ENCODE measurements at places on chromosomes 2 and 18.

DNA sequence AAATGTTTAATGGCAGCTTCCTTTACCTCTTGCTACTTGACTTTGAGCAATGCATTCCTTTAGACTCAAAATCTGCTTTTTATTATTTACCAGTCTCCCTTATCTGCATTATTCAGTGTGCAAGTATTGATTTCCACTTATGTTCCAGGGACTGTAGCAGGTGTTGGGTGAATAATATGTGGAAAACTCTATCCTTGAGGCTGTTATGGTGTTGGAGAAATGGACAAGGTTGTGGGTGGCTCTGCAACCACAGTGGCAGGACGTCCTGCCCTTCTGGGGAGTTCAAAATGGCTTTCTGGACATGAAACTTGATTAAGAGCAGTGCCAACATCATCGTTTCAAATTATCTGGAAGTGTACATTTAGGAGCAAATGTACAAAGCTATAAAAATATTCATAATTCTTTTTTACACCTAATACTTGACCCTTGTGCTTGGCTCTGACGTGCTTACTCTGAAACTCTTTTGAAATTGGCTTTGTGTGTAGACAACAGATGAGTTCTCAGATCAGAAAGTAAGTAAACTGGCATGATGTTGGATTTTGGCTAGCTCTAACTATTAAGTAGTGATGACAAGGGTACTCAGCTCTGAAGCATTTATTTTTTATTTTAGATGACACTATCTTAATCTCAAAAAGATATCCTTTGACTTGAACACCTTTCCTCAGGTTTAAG is 766.2 kb downstream of the DPP10 start:
- no peak for DNase-seq

GRCh38 chr2:149185942-149186490 is 144.4 kb upstream of the LYPD6 start:
- DNase-seq: no peak

- DNase-seq: no peak
Observed at GRCh38 chr2:134900151-134900550, 18.5 kb upstream of the CCNT2 start.

GRCh38 chr2:10906926-10907625 is 4.7 kb upstream of the KCNF1 start:
- DNase-seq: no peak

DNA sequence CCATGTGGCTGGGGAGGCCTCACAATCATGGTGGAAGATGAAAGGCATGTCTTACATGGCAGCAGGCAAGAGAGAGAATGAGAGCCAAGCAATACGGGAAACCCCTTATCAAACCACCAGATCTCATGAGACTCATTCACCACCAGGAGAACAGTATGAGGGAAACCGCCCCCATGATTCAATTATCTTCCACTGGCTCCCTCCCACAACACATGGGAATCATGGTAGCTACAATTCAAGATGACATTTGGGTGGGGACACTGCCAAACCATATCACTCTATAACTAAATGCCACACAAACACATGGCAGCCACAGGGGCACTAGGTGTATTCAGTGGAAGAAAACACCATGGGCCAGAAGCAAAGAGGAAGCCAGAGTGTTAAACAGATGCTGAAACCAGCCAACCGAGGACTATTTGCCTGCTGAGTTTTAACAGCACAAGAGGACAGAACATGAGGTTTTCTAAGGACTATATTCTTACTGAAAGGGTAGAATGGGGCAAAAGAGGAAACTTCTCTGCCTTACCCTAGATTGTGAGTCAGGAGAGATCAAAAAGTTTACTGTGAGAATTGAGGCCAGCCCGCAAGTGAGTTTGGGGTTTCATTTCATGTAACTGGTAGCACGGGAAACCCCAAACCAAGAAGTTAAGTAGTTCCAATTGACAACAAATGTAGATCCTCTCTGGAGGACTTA is 49.2 kb downstream of the SIGLEC15 start:
- DNase-seq: peak; percentile 70

DNA sequence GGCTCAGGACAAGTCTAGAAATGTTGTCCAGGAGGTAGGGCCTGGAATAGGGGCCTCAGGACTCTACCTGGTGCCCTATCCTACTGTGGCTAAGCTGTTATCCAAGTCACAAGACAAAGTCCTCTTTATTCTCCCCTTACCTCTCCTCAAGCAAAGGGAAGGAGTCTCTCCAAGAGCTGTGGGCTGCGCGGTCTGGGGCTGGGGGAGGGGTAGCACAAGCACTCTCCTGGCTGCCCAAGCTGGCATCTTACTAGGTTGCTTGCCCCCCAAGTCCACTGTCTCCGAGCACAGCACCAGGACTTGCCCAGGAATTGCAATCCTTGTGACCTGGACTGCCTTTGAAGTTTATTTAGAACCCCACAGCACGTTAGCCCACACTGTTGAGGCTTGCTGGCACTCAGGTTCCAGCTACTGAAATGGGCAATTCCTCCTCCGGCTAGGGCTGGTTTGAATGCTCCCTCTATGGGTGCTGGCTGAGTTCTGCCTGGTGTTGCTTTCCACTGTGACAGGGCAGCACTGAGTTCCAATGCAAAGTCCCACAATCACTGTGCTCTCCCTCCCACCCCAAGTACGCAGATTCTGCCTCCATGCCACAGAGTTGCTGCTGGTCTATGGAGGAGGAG is 18.5 kb downstream of the DHRS9 start:
- DNase-seq: no peak

- DNase-seq: no peak
Observed at GRCh38 chr2:223043164-223043941, 8.6 kb upstream of the KCNE4 start.

DNA sequence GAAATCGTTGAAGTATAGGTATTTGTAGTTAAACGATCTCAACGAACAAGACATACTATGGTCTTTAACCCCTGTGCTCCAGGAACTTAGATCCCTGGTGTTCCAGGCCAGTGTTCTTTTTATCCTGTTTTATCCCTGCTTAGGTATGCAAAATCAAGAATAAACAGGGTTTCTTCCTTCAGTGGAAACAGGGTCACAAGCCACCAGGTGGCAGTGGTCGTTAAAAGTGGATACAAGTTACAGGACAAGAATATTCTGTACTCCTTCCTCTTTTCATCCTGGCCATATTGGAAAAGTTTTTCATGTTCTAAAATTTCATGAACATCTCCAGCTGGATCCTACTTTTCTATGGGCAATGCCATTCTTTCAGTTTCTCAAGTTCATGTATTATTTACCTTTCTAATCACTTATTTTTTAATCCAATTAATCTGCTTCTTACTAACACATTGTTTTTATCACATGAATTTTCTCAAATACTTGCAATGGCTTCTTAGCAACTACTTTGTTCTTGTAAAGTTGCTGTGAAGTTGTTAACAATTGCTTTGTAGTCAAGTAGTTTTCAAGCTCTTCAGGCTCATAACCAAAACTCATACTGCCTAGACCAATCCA is 16.4 kb upstream of the HNMT start:
- peak; percentile 8 for DNase-seq

DNA sequence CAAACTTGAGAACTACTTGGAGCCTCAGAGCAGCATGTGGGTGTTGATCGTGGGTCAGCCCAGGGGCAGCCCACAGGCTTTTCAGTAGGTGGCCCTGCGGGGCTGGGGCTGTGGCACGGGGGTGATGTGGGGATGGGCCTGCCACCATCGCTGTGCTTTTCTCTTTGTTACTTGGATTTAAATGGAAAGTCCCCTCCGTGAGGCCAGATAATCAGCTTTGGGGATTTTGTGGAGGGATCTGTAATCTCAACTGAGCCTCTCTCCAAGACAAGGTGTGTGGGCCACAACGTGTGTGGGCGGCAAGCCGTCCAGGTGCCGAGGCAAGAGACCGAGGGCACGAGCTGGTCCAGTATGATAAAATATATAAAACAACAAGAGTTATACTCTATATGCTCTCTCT is 16.7 kb downstream of the COLEC11 start:
- DNase-seq: no peak

DNA sequence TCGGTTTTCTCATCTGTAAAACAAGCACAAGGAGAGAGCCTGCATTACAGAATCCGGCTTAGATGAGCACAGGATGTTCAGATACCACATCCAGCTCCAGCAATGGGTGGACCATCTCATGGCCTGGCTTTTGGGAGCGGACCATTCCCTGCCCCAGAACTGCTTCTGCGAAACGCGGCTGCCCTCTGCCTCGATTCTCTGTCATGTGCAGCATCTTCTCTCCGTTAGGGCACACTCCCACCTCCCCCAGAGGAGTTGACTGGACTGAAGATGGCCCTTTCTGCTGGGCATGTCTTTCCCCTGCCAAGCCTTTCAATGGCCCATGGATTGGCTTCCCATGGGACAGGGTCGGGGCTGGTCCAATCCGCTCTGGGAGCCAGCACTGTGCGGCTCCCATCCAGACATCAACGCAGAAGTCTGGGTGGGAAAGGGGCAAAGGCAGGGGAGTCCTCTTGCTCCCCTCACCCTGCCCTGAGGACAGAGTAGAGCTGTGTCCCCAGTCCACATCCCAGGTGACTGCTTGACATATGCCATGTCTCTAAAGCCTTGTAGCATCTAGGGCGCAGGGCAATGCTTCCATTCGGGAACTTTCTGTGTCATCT is 14.3 kb upstream of the FAHD2A start:
- no peak for DNase-seq

- DNase-seq: no peak
Observed at GRCh38 chr2:204027091-204027490, 90.5 kb downstream of the ICOS start.

DNA sequence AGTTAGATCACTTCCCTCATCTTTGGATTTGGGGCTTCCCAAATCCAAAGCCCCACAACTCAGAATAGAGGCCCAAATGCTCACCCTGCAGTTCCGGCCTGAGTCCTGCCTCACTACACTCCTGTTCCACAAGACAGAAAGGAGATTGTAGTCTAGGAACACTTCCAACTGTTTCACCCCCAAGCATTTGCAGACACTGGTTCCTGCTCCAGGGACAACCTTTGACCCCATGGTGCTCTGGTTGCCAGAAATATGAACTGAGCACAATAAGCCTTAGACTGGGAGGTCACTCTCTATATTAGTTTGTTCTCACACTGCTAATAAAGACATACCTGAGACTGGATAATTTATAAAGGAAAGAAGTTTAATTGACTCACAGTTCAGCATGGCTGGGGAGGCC is 49.0 kb downstream of the HRH4 start:
- DNase-seq: no peak

- no peak for DNase-seq
Observed at GRCh38 chr2:204655101-204655500, 109.8 kb downstream of the PARD3B start.

DNA sequence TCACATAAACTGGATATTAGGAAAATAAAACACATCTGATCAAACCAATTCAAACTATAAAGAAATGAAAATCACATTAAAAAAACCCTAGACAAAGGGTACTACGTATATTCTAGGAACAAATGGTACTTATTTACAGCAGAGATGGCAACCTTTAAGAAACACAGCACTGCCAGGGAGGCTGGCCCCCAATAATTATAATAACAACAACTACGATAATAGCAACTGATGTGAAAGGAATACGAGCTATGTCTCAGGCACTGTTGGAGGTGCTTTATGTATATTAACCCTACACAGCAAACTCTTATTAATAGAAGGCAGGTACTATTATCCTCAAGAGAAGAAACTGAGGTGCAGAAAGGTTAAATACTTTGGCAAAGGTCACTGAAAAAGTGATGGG is 193.9 kb downstream of the NBAS start:
- no peak for DNase-seq

- no peak for DNase-seq
Observed at GRCh38 chr18:62850619-62851306, 135.4 kb downstream of the PHLPP1 start.

- no peak for DNase-seq
Observed at GRCh38 chr2:14855751-14856150, 223.2 kb downstream of the LRATD1 start.

- no peak for DNase-seq
Observed at GRCh38 chr2:127174136-127174535, 46.0 kb downstream of the CYP27C1 start.

GRCh38 chr18:76459312-76459686 is 35.7 kb downstream of the ZNF516 start:
- no peak for DNase-seq

DNA sequence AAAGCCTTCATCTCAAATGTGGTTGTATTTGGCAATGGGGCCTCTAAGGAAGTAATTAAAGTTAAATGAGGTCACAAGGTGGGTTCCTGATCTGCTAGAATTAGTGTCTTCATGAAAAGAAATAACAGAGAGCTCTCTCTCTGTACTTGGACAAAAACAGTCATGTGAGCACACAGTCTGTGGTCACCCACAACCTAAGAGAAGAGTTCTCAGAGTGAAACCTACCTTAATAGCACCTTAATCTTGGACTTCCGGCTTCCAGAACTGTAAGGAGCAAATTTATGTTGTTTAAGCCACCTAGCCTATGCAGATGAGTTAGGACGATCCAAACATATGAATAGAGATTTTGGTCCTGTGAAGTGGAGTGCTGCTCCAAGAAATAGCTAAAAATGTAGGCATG is 758.9 kb downstream of the LRRTM4 start:
- no peak for DNase-seq

DNA sequence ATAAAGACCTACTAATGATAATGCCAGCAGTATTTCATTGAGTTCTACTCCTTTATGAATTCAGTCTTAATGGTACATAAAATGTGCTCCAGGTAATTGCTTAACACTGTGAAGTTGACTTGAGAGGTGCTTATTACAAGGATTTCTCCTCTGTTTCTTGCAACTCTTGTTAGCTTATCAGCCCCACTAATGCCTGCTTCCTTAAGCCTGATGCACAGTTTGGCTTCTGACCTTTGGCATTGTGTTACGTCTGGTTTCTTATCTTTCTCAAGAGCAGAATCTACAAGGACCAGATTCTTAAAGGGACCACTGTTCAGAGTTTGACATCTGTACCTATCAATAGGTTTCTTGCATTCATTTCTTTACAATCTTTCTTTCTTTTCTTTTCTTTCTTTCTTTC is 223.9 kb upstream of the CWC22 start:
- no peak for DNase-seq

GRCh38 chr2:72127401-72128058 is 20.1 kb downstream of the CYP26B1 start:
- no peak for DNase-seq

- no peak for DNase-seq
Observed at GRCh38 chr2:216139884-216140283, 30.7 kb downstream of the XRCC5 start.

GRCh38 chr2:9108210-9108967 is 98.2 kb upstream of the ASAP2 start:
- DNase-seq: no peak

- DNase-seq: no peak
Observed at GRCh38 chr2:222521099-222521498, 96.8 kb downstream of the SGPP2 start.

- peak; percentile 47 for DNase-seq
Observed at GRCh38 chr2:109143214-109144187, 14.5 kb downstream of the SH3RF3 start.

- DNase-seq: no peak
Observed at GRCh38 chr2:32756074-32756727, 128.4 kb downstream of the TTC27 start.

GRCh38 chr18:37565101-37565976 is at the start of gene CELF4:
Gene CELF4, minus strand, starts transcription at chr18:37565798.
- DNase-seq: no peak

GRCh38 chr2:229818230-229818629 is 103.6 kb downstream of the TRIP12 start:
- no peak for DNase-seq

DNA sequence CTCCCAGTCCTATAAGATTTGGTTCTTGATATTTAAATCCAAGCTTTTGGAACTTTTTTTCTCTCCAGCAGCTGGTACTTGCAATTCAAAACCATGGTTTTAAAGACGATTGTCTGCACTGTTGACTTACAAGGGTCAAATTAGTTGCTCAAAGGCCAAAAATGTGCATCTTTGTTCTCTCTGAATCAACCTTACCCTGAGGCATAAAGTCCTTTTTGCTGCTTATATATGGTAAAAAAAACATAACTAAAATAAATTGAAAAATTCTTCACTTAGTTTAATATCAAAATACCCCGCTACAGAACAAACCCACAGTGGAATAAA is 592.7 kb downstream of the XIRP2 start:
- DNase-seq: no peak

All from GM12864 (cell line).